COLO829 (cell line): ENCODE measurements at places on chromosomes 4 and X.
A peak's percentile ranks its signal among the peaks of the same experiment; 100 is the strongest.

- no peak for DNase-seq
These were observed 51.1 kb downstream of the SH3KBP1 start for GRCh38 chrX:19836337-19836736.

GRCh38 chr4:60296386-60296785 lies 903.7 kb upstream of the ADGRL3 start:
- no peak for DNase-seq

- DNase-seq = no peak
These were observed 20.6 kb downstream of the GALNT7 start for GRCh38 chr4:173189117-173189693.

- DNase-seq = no peak
These were observed 214.6 kb downstream of the FRMPD4 start for GRCh38 chrX:12352922-12353321.

DNA sequence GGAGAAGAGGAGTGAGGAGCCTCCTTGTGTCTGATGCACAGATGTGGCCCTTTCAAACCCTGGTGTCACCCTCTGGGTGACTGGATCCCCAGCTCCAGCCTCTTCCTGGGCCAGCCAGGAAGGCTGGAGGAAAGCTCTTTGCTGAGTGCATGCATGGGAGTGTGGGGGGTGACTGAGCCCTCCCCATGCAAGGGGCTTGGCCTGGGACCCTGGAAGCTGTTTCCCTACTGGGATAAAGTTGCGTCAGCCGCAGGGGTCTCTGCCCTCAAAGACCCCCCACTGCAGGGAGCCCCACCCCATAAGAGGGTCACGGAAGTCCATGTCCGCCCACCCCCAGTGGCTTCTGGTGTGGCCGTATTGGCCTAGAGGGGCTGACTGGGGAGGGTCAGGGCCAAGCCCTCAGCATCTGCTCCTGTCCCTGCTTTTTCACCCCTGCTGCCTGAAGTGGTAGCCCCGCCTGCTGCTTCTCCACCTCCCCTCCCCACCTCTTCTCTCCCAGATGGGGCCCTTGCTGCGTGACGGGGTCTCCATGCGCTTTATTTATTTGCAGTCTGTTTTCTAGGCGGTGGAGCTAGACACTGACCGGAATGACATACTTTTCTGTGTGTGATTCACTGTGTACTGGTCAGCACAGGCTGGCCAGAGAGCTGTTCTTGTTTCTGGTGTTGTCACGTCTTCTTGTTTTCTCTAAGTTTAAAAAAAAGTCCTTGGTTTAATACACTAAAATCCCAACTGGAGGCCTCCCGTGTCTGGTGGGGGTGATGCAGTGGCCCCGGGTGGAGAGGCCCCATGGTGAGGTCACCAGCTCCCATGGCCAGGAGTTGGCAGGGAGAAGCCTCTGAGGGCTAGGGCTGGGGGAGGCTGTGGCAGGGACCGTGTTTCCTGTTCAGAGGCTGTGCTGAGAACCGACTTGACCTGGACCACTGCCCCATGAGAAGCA lies 3.6 kb downstream of the SMIM10L2A start:
- DNase-seq = no peak

DNA sequence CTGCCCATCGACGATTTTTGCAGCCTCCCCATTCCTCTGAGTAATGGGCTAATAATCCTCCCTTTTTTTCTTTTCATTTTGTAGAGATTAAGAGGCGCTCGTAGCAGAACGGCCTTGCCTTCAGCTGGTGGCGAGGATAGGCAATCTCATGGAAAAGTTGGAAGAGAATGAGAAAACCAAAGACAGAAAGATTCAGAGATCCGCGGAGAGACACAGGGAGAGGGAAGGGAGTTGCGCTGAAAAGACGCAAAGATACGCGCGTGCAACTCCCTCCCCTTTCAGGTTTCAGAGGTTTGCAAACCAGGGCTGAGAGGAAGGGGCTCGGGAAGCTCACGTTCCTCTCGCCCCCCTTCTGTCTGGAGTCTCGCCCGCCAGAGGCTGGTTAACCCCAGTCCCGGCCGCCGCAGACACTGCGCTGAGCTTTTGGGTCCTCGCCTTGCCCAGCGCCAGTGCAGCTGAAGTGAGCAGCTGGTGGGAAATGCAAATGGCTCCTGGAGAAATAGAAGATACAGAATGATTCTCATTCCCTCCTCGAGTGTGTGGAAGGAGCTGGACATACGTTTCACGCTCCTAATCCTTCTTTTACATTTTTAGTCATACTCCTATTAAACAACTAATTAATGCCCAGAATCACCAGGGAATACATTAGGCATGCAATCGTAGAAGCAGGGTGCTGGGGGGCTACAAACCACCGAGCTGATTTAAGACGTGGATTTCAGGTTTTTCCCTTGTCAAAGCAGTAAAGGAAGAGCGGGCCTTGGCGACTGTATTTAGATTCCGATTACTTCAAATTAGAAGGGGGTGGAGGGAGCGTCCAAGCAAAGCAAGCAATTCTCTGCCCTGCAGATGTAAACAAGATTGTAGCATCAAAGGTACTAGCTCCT lies 16.6 kb upstream of the PITX2 start:
- no peak for DNase-seq

DNA sequence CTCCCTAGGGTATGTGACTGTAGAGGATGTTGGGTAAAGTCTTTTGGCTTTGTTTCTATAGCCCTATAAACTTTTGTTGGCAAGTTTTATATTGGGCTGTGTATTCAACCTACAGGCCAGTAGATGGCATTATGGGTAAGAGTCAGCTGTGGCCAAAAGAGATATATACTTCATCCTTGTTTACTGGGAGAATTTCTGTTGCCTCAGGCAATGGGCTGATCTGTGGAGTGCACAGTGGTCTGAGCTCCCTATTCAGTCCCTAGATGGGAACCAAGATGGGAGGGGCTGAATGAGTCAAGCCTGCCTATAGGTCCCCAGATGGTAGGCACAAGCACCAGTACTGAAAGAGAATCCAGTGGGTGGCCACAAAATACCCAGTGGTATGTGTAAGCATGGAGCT lies 580.6 kb downstream of the EPHA5 start:
- DNase-seq = peak; percentile 19

DNA sequence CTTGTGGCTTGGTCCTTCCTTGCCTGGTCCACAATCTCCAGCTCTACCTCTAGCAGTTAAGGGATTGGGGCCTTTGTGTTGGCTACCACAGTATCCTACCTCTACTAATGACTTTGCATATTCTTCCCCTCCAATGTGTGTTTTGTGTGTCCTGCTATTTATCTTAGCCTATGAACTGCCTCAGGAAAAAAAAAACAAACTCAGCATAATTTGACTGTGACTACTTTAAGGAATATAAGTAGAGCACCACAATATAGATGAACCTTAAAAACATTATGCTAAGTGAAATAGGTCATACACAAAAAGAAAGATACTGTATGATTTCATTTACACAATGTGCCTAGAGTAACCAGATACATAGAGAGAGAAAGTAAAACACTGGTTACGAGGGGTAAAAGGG lies 61.3 kb upstream of the PTPN13 start:
- DNase-seq = no peak

DNA sequence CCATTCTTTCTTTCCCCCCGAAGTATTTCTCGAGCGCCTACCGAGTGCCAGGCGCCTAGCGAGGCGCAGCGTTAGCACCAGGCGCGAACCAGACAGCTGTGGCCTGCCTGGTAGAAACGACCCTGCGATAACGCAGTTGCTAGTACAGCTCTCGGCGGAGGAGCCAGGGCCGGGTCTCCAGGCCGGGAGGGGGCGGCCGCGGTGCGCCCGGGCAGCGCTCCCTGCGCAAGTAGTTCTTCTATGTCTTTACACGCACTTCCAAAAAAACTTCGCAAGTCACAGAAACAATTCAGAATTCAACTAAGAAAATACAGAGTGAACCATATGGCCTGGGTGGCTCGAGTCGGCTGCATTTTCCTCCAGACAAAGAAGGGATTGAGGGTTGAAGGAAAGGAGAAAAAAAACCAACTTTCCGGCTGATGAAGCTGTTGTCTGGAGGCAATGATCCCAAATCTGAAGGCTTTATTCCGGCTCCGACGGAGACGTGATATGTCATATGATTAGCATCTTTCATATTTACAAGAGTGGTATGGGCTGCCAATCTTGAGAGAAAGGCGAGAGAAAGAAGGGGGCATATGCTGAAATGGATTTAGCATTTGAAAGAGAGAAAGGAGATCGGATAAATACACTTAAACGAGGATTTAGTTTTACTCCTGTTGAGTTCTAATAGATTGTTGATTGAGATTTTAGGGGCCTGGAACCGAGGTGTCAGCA lies 7.2 kb upstream of the NEUROG2 start:
- no peak for DNase-seq

DNA sequence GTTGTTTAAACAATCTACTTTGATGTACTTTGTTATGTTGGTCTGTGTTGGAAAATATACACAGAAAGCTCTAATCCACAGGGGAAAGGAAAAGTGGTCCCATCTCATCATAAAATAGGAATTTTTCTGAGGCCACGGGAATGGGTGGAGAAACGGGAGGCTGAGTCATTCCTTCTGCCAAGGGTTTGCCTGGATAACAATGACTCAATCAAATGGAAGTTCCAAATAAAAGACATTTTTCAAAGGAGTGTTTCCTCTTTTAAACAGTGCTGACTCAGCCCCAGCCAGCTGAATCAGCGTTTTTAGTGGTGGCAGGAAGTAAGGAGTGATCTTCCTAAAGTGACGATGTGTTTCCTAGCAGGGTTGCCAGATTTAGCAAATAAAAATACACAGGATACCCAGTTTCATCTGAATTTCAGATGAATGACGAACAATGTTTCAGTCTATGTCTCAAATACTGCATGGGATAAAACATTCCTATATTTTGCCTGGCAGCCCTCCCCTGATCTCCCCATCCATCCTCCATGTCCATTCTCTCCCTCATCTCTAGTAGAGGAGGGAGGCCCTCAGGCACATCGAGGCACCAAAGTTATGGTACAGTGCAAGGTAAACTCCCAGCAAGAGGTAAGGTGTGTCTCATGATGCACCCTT lies 345.4 kb upstream of the GATB start:
- peak; percentile 91 for DNase-seq

DNA sequence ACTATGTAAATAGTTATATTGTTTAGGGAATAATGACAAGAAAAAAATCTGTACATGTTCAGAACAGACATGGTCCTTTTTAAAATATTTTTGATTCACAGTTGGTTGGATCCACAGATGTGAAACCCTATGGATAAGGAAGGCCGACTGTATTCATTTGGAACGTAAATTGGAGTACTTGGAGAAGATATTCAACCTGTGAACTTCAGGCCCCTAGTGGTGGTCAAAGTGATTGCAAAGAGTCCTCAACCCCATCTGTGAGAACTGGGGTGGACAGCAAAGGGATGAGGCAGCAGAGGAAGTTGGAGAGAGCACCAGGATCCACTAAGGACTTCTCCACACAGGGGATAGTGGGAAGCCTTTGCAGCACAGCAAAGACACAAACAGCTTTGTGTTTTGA lies 6.2 kb upstream of the CXCL13 start:
- DNase-seq = peak; percentile 50

DNA sequence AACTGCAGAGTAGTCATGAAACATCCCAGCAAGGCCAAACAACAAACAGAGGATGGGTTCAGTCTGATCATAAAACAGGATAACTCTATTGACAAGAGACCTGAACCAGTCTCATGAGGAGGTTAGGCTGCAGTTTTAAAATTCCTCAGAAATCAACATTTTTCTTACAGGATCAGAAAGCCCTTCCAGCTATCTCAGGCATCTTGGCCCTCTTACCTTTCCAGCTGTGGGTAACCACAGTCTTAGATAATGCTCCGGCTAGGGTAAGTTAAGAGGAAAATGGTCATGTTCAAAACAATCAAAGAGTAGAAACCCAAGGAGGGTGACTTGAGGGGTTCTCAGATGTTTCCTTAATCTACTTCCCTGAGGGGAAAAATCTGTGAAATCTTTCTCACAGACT lies 5.1 kb downstream of the CTSO start:
- DNase-seq = no peak

DNA sequence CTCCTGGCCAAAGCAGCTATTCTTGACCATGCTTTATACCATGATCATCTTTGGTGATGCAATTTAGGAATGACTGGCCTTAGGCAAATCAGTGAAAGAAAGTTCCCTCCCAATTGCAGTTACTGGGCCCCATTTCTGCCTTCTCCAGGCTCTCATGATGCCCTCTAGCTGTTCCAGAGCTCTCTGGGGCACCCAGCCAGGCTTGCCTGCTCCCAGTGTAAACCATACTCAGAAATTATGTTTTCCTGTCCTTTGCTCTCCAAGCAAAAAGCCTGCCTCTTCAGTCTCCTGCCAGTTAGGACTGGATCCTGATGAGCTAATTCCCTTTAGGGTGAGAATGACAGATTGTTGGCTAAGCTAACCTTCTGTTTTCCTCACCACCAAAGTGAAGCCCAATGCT lies 85.3 kb upstream of the RBPJ start:
- DNase-seq = no peak

- no peak for DNase-seq
These were observed 394.1 kb downstream of the KCNIP4 start for GRCh38 chr4:21554500-21554899.

DNA sequence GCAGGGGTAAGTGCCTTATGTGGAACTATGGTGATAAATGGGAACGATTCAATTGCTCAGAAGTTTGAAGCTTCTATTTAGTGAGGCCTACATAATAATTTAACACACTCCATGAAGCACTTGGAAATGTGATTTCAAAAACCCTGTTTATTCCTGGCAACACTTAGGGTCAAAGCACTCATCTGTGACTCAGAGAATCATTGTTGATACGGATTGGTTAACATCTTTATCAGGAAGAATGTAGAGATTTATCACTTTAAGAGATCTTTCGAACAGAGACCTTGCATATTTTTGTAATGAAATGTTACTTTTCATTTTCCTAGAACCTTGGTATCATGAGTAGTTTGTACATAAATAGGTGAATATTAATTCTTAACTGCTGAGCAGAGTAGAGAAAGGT lies 269.1 kb upstream of the SLIT2 start:
- no peak for DNase-seq

- DNase-seq = peak; percentile 28
These were observed 146.7 kb upstream of the VCX3A start for GRCh38 chrX:6681521-6682145.

GRCh38 chr4:71132486-71132885 lies 139.0 kb downstream of the DCK start:
- no peak for DNase-seq

- DNase-seq = no peak
These were observed 85.5 kb downstream of the USP46 start for GRCh38 chr4:52573551-52573950.
